ENCODE measurements at places on chromosomes 3 and 15.

GRCh38 chr3:177351757-177352158, 154.5 kb upstream of the TBL1XR1 start:
- no peak for DNase-seq

- DNase-seq, result no peak
These were observed 4.5 kb upstream of the KLHL40 start for GRCh38 chr3:42680806-42681205.

- DNase-seq, result no peak
These were observed 132.4 kb downstream of the SNRK start for GRCh38 chr3:43418601-43419272.

DNA sequence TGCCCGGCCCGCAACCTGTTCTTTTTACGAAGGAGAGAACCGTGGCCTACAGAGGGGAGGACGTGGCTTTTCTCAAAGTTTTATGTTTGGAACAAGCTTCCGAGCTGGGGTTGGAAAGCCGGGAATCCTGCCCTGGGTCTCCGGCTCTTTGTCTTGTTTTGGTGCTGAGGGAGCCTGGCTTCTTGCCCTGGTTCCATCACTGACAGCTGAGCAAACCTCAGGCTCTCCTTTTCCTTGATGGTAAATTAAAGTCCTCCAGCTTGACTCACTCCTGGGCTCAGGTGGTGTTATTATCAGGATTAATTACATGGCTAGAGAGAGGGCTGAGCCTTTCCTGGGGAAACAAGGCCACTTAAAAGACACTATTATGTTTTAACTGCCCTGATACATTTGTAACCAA, 289.5 kb upstream of the RGMA start:
- DNase-seq, result no peak

DNA sequence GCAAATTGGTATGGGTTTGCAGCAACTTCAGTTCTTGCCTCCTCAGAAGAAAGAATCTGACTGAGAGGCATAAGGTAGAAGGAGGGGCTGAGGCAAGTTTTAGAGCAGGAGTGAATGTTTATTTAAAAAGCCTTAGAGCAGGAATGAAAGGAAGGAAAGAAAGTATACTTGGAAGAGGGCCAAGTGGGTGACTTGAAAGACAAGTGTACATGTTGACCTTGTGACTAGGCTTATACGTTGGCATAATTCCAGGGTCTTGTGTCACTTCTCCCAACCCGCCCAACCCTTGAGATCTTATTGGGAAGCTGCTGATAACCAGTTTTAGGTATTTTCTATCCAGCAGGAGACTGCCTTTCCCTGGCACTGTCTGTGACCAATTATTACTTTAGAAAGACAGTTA, 436.9 kb upstream of the ZNF717 start:
- DNase-seq, result no peak

DNA sequence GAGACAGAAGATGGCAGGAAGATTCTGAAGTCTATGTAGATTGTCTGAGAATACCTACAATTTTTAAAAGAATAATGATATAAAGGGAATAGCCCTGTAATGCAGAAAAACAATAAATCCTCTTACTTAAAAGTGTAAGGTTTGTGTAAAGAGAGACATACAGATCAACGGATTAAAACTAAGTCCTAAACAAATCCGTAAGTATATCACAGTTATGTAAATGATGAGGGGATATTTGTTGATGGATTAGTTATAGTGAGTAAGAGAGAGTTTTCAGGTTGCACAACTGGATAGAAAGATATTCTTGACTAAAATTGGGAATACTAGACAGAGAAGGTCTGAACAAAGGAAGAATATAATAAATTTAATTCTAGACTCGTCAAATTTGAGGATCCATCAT, 179.6 kb downstream of the TBC1D5 start:
- no peak for DNase-seq

GRCh38 chr15:80590761-80591355, 104.3 kb upstream of the ABHD17C start:
- no peak for DNase-seq

DNA sequence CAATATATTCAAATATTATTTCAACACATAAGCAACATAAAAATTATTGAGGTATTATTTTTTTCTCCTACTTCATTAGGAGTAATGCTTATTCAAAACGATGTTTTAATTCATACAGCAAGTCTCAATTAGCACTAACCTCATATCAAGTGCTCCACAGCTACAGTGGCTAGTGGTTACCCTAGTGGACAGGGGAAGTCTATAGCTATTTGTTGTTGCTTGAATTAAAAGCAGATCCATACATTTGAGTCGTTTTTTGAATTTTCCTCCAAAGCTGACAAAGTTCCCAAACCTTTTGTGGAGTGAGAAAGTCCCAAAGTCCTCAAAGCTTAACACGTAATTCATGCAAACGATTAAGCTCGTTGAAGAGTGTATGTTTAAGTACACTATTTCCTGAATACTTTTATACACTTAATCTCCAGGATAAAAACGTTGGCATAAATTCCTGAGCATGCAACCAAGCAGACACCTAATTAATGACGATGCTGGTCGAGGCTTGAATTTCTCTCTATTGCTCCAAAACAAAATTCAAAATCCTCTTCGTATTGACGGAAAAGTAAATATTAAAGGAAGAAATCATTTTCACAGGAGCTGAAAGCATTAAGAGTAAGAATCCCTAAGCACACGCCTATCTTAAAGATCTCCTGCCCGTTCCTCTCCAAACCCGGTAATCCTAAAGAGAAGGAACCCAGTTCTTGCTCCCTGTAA, 985 bp downstream of the VPS13C start:
- DNase-seq, result no peak

DNA sequence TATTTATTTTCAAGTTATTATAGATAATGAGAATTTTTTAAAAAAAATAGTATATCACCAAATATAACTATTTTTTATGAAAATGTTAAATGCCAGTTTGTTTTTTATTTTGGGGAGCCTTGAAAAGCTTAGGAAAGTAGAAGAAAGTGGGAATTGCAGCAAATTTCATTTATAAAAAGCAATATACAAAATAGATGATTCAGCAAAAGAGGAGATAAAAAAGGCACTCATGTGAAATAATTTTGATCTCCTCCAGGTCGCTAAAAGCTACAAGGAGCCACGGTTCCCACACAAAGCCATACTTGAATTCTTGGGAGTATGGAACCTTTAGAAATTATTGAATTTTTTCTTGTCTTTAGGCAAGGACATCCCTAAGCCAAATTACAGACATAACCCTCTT, 625.0 kb upstream of the SGO1 start:
- no peak for DNase-seq

DNA sequence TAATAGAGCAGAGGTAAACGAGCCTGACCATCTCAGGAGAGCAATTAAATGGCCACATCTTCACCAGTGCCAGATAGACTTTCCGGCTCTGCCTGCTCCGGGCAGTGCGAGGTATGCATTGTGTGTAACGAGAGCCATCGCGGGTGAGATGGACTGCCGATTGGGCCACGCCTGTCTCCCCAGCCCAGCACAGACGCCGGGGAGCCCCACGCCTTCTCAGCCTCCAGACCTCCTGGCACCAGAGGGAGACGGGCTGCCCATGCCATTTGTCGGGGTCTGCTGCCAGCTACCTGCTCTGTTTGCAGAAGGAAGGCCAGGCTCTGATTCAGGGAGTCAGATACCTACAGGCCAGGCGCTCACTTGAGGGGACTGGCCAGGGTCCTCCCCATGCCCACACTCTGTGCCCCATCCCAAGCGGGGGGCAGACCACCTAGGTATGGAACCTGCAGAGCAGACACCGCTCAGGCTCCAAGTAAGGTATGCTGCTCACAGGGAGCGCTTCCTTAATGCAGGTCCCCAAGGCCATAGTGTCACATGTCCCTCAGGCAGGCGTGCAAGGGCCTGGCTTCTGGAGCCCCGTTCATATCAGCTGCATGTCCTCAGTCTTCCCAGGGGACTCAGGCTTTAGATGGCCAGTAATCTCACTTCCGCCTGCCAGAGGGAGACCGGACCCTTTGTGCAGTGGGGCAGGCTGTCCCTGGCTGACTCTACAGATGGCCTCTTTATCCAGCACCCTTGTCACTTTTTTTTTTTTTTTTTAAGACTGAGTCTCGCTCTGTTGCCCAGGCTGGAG, 62.2 kb downstream of the DNAJB8 start:
- no peak for DNase-seq

DNA sequence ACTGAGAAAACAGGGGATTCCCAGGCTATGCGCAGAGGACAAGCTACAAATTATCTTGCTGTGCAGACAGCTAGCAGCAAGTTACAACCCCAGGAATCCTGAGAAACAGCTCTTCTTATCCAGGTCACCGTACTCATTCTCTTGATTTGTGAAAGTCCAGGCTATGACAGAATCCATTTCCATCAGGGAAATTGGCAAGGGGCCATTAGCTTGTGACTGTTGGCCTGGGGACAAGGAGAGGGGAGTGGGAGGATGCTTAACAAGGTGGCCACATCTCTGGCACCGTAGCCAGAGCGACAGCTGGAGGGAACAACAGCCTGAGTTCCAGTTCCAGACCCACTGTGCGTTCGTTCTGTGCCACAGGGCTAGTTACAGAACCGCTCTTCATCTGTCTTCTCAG, 44.9 kb upstream of the PLXNA1 start:
- no peak for DNase-seq

GRCh38 chr3:36405190-36405589, 24.9 kb downstream of the STAC start:
- DNase-seq, result no peak

- DNase-seq, result no peak
These were observed 72.0 kb upstream of the GLCE start for GRCh38 chr15:69088300-69088965.

GRCh38 chr3:72129501-72130094, 344.6 kb upstream of the PROK2 start:
- DNase-seq, result no peak

- DNase-seq, result no peak
These were observed 248.5 kb upstream of the TGFBR2 start for GRCh38 chr3:30357897-30358296.

- no peak for DNase-seq
These were observed 2.7 kb upstream of the ALAS1 start for GRCh38 chr3:52195291-52195597.

DNA sequence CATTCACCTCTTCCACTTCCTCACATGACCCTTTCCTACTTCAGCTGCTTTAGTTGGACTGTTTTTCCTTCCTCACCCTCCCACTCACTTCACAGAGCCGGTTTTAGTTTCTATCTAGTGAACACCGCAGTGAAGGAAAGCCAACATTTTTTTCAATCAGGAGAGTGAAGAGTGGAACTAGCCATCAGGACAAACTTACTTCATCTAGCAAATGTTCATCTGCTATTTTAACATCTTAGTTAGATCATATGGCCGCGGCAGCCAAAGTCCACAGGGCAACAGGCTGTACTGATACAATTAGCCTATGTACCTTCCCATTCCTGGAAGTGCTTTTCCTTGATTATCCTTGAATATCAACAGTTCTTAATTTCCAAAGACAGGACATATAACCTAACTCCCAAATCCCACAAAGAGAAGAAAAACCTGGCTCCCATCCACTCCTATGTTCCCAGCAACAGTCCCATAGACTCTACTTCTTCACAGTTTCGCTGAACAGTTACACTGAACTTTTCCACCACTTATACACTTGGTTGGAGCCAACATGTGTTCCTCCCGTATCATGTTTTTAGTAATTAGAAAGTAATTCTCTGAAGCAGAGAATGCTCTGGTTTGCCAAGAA, 456.2 kb upstream of the THBS1 start:
- DNase-seq, result no peak

DNA sequence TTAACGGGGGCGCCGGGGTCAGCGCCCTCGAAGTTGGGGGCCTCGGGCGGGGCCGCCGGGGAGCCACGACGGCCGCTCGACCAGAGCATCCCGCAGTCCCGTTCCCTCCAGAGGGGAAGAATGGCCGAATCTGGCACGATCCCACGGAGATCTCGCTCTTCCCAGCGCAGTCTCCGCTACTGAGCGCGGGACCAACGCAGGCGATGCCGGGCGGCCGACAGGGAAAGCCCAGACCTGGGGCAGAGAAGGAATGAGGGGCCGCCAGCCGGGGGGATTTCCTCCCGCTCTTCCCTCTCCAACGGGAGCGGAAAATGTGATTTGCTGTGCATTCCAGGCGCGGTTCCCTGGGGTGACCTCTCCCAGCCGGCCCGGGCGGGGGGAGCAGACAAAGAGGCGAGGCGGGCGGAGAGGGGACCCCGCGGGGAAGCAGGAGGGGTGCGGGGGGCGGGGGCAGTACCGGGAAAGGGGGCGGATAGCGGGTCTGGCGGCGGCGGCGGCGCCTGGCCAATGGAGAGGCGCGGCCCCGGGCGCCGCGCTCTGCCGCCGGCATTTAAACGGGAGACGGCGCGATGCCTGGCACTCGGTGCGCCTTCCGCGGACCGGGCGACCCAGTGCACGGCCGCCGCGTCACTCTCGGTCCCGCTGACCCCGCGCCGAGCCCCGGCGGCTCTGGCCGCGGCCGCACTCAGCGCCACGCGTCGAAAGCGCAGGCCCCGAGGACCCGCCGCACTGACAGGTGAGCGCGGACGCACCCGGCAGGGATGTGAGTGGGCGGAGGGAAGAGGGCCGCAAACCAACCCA, at the start of gene GREM1:
Gene GREM1 (plus strand): TSS at position 579 of the 801 bp plus-strand sequence. CDS start 12,687 bp downstream, outside the sequence.
- no peak for DNase-seq

DNA sequence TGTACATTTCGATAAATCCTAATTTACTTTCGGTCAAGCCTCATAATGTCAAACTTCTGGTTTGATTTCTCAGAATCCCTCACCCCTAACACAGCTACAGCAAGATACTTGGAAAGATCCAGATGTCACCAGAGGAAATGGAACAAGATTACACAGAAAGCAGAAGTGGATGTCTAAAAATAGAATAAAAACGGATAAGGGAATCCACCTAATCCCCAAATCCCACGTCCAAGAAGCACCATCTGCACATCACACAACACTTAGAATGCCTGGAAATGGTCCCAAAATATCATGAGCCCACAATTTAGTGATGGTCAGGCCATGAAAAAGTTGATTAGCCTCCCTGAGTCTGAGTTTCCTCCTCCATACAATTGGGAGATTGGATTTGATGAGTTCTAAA, 61.7 kb downstream of the AGTR1 start:
- DNase-seq, result no peak

DNA sequence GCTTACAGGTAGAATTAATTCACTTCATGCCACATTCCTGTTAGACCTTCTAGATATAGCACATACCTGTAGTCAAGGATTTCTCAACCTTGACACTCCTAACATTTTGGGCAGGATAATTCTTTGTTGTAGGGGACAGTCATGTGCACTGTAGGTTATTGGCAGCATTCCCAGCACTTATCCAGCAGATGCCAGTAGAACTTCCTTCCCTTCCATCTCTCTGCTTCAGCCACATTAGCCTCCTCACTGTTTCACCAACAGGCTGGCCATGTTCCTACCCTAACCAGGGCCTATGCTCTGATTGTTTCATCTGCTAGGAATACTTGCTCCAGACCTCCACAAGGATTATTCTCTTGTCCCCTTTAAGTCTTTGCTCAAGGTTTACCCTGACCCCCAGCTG, 68.0 kb upstream of the STAC start:
- no peak for DNase-seq

- no peak for DNase-seq
These were observed 411 bp upstream of the C3orf70 start for GRCh38 chr3:185153171-185153771.

- no peak for DNase-seq
These were observed 781.2 kb upstream of the NR2F2 start for GRCh38 chr15:95549168-95549738.
